ENCODE measurements at places on chromosomes 16 and 17.

DNA sequence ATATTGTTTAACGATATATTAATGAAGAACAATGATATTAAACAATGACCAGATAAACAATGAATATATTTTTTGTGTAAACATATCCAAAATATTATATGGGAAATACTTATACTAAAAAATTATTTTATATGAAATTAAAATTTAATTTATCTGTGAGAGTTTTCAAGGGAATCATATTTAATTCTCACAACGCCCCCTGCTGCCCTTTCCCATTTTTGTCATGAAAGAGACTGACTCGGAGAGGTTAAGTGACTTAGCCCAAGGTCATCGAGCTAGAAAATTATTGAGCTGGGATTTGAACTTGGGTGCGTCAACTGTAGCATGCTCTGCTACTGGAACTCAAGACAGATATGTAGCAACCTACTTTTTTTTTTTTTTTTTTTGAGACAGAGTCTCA, 7.2 kb upstream of the MYCBPAP start:
- DNase-seq = peak; percentile 35

DNA sequence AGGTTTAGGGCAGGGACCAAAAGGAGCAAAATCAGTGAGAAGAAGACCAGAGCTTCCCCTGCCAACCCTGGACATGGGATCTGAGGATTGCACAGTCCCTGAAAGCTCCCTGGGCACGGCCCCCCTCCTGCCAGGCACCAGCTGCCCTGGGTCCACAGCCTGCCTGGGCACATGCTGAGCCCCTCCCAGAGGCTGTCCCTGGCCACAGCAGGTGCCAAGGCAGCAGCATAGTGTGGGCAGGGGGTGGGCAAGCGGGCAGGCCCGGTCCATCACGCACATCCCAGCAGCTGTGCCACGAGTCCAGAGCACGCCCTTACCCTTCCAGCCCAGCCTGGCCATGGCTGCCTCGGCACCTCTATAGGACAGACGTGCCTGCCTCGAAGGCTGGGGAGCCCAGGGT, 12.7 kb downstream of the SCN4A start:
- DNase-seq = no peak

GRCh38 chr16:10646581-10647263, 48.0 kb downstream of the TEKT5 start:
- no peak for DNase-seq

- DNase-seq = peak; percentile 35
Measured at GRCh38 chr17:45430738-45431530, 1.7 kb downstream of the ARHGAP27 start.

GRCh38 chr16:13438064-13438463, 481.9 kb upstream of the ERCC4 start:
- DNase-seq = no peak

GRCh38 chr16:85380002-85380395, 233.1 kb upstream of the GSE1 start:
- DNase-seq = no peak

GRCh38 chr16:86609115-86609514, 30.8 kb downstream of the FOXL1 start:
- no peak for DNase-seq

Data from activated CD4-positive, alpha-beta T cell treated with anti-CD3 and anti-CD28 coated beads, Interleukin-10, Interleukin-2, amounts not matched to agents 100 ng/mL and 50 ng/mL, durations not matched to agents 16 hours and 8 hours (primary cell).